Left kidney (tissue), 8 donors: ENCODE measurements at places on chromosomes 2 and 18. TPM values are rescaled to one million over a fixed set of nuclear protein-coding genes. Genes with fewer than 3 reads are reported as not detected.

The ABCG5 gene
- 0.63 TPM for polyA plus RNA-seq

The KYNU gene
- 5.3 TPM for polyA plus RNA-seq

The RMDN2 gene
- polyA plus RNA-seq: 14.5 TPM

The UGT1A4 gene
- not detected for polyA plus RNA-seq

The ERMN gene
- polyA plus RNA-seq: 0.93 TPM

The WDFY1 gene
- polyA plus RNA-seq: 66.6 TPM

The NGEF gene
- 1.7 TPM for polyA plus RNA-seq

The PSMD14 gene
- polyA plus RNA-seq: 61.8 TPM

The LTBP1 gene
- 85.2 TPM for polyA plus RNA-seq

The NEURL3 gene
- polyA plus RNA-seq: 4.1 TPM

The DUSP19 gene
- 5.2 TPM for polyA plus RNA-seq
